ENCODE measurements at places on chromosomes 13 and 19.

- DNase-seq = no peak
Observed at GRCh38 chr13:22287343-22287920, 616.6 kb downstream of the FGF9 start.

- DNase-seq = no peak
Observed at GRCh38 chr13:47859165-47859564, 141.9 kb downstream of the SUCLA2 start.

DNA sequence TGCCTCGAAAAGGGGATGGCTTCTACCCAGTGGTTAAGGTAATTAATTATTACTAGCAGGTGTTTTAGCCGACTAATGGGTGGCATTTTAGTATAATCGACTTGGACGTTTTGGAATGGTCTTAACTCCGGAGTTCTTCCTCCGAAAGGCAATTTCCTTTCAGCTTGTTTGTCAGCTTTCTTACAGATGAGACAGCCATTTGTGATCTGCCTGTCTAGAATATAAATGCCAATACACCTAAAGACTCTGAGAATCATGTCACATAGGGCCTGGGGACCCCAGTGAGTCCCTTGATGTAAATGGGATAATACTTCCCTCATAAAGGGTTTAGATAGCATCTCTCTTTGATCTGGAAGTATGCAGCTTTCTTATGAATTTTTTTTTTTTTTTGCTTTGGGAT, 41.9 kb upstream of the PSG9 start:
- DNase-seq = no peak

DNA sequence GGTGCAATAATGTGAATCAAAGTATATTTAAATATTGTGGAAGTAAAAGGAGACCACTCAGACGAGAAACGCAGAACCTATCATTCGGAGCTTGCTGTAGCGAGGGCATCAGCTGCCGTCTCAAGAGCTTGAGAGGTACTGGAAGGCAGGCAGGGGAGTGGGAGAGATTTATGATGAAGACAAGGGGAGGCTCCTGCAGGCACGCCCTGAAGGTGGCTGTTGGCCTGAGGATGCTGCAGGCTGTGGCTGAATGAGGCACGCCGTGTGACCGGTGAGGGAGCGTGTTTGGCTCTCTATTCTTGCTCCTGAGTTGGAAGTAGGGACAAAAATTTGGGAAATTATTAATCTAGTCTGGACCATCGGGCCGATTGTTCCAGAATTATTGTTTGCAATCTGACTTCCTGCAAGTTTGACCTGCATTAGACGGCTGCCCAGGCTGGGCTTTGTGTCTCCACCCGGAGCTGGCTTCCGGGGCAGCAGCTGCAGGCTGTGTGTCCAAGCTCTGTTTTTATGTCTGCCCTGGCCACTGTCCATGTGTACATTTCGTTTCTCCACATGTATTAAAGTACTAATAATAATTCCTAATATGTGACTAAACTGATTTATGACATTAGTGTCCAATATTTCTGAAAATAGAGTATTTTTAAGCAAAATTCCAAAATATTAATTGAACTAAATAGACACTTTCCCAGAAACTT, 91.1 kb upstream of the ANKRD10 start:
- DNase-seq = no peak

All from lower leg skin (tissue), 4 donors.